ENCODE measurements at places on chromosomes 7 and 10.

DNA sequence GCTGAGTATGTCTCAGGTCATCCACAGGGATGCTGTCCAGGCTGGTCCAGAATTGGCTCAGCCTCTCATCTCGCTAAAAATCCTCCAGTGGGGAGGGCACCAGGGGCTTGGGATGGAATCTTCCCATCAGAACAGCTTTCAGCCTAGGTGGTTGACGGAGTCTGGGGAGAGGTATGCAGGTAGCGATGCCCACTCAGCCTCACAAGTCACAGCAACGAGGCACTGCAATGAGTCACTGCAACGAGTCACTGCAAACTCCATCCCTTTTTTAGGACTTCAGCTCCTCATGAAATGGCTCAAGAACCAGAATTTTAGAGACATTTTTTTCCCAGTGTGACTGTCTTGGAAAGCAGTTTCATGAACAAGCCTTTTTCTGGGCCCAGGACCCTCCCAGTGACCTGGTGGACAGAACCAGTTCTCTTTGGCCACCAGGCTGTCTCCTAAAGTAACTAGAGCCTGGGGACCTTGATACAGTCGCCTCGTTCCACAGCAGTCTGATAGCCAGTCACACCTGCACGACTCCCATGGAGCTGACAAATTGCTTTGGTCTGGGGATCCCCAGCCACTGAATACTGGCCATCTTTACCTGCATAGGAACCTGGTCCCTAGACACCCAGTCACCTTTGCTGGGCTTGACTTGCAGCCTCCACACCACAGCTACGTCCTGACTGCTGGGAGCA is 41.3 kb upstream of the PPP2R2D start:
- no peak for DNase-seq

GRCh38 chr10:50216894-50217293 is 34.4 kb downstream of the ASAH2 start:
- DNase-seq = no peak

DNA sequence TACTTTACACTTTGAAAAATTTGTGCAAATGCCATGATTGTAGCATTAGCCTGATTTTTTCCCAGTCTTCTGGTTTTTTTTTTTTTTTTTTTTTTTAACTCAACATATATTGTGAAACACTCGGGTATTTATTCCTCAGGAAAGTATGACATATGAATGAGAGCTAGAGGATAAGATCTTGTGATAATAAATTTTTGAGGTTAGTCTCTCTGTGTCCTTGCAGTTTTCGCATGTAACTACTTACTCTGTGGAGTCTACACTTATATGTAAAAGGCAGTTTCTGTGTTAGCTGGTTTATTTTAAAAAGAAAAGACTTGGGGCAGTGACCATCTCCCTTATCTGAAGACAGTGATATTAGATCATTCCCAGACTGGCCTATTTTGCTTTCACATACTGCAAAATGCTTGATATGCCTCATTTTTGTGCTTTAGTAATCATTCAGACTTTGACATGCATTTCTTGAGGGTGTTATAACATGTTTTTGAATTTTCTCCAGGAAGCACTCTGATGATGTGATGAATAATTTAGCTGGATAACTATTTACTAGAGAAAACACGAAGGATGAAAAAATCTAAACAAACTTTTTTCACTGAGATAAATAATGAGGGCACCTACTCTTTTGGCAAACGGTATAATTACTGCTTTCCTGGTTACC is 371.0 kb downstream of the NRG3 start:
- no peak for DNase-seq

DNA sequence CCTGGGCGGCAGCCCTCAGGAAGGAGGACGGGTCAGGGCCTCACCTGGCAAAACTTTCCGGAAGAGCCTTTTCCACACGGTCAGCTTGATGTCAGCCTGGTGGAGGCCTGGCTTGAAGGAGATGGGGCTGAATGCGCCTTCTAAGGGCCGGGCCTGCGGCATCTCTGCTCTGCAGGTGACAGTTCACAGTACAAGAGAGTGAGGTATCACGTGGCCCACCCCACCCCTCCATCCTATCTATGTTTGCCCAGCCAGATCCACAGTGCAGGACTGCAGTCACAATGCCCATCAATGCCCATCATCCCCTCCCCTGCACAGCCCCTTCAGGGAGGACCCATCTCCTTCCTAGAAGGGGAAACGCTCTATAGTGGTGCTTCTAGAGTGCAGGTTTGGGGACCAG is 7.9 kb upstream of the NSUN5 start:
- no peak for DNase-seq

- no peak for DNase-seq
Measured at GRCh38 chr7:129435414-129435829, 1.2 kb downstream of the STRIP2 start.

GRCh38 chr7:36265680-36266079 is 112.6 kb downstream of the EEPD1 start:
- no peak for DNase-seq

DNA sequence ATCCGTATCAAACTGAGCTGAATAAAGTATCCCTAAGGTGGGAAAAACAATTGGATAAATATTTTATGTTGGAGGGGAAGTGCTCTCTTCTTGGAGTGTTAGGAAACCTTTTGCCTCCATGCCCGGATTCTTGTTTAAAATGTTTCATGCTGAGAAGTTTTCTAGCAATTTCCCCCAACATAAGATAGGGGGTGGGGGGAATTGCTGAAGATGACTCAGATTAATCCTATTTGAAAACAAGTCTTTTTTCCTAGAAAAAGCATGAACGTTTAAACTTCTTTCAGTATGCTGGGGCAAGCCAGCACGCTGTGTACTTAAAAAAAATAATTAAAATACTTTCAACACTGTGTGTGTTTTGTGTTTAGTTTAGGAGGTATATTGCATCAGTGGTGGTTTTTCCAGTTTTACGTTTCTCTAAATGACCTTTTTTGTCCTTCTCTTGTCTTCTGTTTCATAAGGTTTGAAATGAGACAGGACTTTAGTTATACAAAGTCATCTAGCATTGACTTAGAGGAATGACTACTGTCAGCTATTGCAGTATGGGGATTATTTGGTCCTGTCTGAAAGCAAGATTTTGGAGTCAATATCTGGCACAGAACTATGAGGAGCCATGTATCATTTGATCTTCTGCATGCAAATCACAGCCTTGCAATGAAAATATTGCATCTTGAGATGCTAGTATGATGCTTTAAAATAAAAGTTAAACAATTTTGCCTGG is 295.9 kb downstream of the GATA3 start:
- DNase-seq = no peak

- DNase-seq = no peak
Measured at GRCh38 chr7:150963707-150964559, 14.2 kb downstream of the KCNH2 start.

GRCh38 chr7:28423918-28424514 is 11.7 kb downstream of the CREB5 start:
- DNase-seq = no peak

- DNase-seq = no peak
Measured at GRCh38 chr7:261341-262250, 28.4 kb upstream of the FOXL3 start.

DNA sequence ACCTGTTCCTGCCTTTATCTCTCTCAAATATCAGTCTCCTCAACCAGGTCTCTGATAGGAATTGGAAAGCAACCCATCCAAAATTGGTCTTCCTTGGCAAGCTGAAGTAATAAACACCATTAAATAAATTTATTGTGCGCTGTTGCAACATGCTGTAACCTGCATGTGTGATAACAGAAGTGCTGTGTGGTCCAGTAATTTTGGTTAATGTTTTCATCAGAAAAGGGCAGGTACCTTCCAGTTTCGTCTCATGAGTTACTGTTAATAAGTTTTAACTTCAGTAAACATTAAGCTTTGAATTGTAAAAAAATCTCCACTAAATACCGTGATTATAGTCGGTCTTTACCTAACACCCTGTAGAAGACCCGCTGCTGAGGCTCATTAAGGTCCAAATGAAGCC is 624.7 kb downstream of the TNS3 start:
- DNase-seq = no peak

DNA sequence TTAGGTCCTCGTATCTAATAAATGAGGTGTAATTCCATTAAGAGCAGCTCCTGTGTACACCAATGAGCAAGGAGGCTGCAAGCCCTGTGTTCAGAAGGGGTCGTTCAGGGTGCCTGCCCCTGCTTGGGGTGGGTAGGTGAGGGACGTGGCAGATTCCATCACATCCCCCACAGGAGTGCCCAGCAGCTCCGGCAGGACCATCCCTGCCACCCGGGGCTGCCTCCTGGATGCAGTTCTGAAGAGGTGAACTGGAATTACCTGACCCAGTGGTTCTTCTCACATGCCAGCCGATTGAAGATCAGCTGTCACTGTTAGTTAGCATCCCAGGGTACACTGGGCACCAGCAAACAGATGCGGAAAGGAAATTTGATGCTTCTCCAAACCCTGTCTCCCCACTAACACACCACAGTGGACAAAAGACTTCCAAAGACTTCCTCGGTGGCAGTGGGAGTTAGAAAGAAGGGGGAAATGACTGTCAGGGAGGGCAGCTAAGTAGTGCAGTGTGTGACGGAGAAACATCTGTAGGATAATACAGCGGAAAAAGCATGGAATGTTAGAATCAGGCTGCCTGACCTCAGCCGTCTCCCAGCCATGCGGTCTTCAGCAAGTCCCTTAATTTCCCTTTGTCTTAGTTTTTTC is 313.6 kb upstream of the ZMIZ1 start:
- no peak for DNase-seq

GRCh38 chr10:124991835-124992234 is 49.9 kb downstream of the ZRANB1 start:
- DNase-seq = no peak

DNA sequence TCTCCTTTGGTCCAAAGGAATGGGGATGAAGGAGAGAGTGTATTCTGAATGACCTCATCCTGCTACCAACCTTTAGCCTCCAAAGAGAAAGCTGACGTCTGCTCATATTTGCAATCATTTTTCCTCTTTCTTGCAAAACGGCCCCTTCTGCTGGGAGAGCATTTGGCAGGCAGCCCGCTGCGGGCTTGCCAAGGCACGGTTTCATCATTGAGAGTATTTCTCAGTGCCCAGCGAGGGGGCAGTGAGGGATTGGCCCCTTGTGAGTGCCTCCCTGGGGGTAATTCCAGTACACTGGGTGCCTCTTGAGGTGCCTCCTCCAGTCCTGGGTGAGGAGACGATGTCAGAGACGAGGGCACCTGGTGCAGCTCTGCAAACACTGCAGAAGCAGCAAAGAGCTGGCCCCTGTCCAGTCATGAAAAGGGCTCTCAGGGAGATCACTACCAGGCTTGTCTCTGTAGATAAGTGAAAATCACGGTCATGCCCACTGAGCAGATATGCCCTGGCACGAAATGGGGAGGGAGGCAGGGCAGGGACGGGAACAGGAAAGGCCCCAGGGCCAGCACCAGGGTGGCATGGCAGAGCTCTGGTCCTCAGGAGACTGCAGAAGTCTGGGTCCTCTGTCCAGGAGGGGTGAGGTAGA is 48.7 kb upstream of the SHH start:
- DNase-seq = no peak

DNA sequence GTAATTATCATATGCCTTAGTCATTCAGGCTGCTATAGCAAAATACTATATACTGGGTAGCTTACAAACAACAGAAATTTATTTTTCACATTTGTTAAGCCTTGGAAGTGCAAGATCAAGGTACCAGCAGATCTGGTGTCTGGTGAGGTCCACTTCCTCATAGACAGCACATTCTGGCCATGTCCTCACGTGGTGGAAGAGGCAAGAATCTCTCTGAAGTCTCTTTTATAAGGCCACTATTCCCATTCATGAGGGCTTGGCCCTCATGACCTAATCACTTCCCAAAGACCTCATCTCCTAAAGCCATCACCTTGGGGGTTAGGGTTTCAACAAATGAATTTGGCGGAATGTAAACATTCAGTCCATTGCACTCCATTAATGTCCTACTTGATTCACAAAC is 137.5 kb upstream of the C1GALT1 start:
- no peak for DNase-seq

GRCh38 chr7:47227762-47228177 is 354.1 kb downstream of the TNS3 start:
- DNase-seq = peak; percentile 44

DNA sequence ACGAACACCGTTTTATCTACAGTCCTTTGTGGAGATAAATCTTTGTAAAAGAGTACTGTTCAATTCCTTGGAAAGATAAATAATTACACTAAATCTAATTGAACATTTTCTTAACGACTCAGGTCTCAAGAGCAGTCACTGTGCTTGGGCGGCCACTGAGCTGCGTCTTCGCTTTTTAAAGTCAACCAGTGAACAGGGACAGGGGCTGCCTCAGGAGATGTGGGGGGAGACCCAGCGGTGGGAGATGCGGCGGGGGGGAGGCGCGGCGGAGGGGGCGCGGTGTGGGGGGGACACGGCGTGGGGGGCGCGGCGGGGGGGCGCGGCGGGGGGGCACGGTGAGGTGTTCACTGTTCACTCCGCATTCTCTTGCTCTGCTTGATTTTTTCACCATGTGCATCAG is 39.8 kb downstream of the CAMK2B start:
- DNase-seq = no peak
